ENCODE measurements at places on chromosomes 1 and 21.

- no peak for DNase-seq
Observed at GRCh38 chr1:202662081-202662480, 48.2 kb downstream of the SYT2 start.

DNA sequence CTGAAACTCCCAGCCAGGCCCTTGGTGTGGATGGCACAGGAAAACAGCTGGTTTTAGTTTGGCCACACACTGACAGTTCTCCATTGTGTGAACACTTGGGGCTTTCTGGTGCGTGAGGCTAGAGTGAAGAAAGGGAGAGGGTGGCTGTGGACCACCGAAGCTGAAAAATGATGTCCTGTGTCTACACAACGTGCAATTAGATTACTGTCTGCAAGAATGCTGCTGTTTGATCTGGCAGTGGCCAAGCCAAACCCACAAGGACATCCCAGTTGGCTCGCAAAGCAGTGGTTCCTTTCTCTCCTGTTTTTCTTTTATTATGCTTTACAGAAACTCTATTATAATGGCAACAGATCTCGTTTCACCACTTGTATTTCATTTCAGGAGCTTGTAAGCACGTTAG, 58.9 kb downstream of the ERG start:
- no peak for DNase-seq

DNA sequence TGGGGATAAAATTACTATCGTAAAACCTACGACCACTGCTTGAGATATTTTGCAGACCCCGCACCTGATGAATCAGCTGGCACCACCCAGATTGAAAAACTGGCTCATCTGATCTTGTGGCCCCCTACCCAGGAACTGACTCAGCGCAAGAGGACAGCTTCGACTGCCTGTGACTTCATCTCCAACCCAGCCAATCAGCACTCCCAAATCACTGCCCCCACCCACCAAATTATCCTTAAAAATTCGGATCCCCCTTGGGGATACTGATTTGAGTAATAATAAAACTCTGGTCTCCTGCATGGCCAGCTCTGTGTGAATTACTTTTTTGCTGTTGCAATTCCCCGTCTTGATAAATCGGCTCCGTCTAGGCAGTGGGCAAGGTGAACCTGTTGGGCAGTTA, 81.4 kb downstream of the EDEM3 start:
- no peak for DNase-seq

- no peak for DNase-seq
Observed at GRCh38 chr1:100250807-100251206, 1.2 kb upstream of the DBT start.

DNA sequence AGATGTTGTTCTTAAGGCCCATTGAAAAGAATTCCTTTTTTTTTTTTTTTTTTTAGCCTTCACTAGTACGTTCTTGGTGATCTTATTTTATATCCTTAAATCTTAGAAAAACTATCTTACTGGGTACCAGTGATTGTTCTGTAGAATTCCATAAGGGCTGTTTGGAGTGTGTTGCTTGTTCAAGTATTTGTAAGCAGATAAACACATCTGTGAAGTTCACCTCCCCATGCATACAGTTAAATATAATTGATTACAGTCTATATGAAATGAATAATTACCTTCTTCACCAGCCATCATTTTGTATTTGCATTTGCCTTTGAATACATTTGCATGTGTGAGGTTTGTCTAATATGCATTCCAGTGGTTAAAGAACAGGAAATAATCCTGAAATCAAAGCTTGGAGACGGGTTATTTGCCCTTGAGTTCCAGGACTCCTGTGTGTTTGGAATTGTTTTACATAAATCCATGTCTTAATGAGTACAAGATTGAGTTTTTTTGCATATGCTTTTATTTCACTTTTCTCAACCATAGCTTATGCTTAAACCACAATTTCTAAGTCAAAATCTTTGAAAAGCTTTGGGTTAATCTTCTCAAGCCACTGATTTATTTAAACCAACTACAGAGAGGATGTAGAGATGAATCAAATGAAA, 73.1 kb downstream of the VPS13D start:
- DNase-seq = no peak

- peak; percentile 45 for DNase-seq
Observed at GRCh38 chr21:36125512-36126207, 9.2 kb upstream of the CBR3 start.

DNA sequence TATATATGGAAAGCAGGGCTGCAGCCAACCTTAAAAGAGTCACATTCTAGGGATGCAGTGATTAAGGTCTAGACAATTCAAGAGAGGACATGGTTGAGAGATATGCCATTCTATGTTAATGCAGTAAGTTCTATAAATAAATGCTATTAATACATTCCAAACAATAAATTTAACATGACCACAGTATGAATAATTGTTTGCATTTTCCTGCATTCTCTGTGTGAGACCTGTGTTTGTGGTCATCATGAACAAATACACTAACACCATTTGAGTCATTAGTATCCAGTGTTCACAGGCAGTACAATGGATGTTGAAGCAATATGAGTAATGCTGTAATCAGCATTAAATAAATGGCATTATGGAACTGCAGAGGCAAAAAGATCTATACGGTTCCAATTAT, 5.5 kb upstream of the ZRANB2 start:
- no peak for DNase-seq

DNA sequence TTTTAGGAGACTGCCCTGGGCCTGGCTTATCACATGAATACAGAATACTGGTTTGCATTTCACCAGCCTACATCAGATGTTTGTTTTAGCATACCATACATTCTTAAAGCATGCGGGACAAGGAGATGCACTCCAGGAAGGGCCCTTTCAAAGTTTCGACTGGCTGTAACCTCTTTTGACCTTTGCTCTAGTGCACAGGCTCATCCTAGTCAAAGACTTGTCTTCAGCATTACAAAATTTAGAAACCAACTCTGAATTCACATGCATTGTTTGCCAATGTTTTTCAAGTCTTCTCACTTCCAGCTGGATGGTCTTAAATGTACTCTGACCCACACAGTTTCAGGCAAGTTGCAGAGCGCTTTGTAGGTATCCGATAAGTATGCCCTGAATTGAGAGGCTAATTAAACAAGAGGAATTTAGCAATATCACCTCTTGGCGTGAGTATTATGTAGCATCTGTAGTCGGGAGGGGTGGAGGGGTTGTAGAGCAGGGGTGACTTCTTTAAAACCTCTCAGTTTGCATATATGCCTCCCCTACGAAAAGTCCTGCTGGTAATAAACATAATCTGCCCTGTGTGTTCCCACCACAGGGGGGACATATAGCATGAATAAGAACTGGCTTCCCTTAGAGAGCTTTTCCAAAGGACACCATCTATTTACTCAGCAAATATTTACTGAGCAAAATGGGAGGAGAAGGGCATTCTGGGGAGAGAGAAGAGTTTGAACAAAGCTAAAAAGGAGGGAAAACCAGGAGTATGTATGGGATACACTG, 24.4 kb upstream of the AHCYL1 start:
- no peak for DNase-seq

DNA sequence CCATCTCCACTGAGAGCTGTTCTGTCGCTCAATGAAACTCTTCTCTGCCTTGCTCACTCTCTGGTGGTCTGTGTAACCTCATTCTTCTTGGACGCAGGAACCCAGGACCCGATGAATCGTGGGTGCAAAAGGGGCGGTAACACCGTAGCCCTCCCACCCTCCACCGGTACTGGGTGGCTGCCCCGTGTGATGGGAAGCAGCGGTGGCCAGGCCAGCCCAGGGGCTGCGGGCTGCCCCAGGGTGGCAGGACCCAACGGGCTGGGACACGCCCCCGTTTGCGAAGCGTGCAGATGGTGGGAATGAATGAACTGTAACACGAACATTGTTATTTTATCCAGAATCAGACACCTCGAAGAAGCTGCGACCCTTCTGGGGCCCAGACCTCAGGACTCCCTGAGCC, 92.3 kb upstream of the BACE2 start:
- DNase-seq = no peak

GRCh38 chr1:62841587-62842169, 57.7 kb downstream of the ATG4C start:
- no peak for DNase-seq

GRCh38 chr1:56357927-56358690, 221.3 kb downstream of the PLPP3 start:
- no peak for DNase-seq

GRCh38 chr1:921011-921837, 2.5 kb upstream of the SAMD11 start:
- DNase-seq = no peak

DNA sequence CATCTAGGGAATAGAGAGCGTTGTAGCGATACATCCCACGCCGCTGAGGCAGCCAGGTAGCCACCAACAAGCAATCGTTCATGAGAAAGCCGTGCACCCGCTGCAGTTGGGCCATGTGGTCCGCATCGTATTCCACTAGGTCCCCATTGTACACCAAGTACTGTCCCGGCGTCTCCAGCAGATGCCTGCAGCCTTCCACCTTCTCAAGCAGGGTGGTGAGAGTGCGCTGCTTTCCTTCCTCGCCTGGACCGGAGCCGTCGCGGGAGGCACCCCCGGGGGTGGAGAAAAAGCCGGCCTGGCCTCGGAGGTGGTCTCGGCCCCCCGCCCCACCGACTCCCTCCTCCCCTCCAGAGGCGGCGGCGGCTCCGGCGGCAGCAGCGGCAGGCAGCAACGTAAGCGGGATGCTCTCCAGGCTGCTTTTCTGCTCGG, 595 bp downstream of the EXOC8 start:
- DNase-seq = no peak

GRCh38 chr21:30979054-30979453, 59.2 kb downstream of the KRTAP19-8 start:
- no peak for DNase-seq

- DNase-seq = no peak
Observed at GRCh38 chr1:55194851-55195250, 20.3 kb downstream of the USP24 start.

GRCh38 chr21:29418813-29419212, 120.1 kb downstream of the BACH1 start:
- no peak for DNase-seq

DNA sequence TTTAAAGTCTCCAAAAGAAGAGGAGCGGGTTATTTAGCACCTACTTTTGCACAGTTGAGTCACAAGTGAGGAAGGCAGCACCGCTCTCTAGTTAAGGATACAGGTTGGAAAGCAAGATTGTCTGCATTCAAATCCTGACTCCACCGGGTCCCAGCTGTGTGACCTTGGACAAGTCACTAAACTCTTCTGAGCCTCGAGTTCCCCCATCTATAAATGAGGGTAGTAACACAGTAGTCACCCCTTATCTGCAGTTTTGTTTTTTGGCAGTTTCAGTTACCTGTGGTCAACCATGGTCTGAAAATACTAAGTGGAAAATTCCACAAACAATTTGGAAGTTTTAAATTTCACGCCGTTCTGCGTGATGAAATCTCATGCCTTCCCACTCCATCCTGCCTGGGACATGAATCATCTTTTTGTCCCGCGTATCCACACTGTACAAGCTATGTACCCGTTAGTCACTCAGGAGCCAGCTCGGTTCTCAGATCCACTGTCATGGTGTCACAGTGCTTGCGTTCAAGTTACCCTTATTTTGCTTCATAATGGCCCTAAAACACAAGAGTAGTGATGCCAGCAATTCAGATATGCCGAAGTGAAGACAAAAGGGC, 49.4 kb downstream of the CAPZB start:
- DNase-seq = peak; percentile 27

DNA sequence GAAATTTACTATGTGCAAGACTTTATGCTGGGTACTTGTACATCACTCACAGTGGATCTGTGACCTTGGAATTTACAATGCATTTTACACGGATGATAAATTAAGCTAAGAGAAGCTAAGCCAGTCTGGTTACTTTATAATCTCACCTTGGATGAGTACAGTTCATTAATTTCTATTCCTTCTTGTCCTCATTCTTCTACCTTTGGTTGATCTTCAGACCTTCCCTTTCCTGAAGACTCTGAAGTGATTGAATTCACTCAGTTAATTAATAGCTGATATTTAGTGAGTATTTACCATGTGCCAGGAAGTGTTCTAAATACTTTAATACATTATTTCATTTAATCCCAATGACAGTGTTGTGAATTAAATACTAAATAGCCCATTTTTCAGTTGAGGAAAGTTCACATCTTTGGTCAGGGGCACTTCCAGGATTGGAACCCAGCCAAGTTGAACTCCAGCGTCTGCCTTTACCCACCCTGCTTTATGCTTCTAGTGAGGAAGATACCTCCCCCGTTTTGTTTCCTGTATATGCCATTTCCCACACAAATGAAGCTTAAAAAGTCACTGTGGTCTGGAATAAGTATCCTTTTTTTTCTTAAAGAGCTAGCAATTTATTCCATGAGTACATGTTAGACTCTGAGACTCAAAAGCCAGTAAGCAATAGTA, 146.6 kb downstream of the TLR5 start:
- DNase-seq = no peak

- no peak for DNase-seq
Observed at GRCh38 chr1:163191301-163191700, 11.4 kb downstream of the RGS5 start.

DNA sequence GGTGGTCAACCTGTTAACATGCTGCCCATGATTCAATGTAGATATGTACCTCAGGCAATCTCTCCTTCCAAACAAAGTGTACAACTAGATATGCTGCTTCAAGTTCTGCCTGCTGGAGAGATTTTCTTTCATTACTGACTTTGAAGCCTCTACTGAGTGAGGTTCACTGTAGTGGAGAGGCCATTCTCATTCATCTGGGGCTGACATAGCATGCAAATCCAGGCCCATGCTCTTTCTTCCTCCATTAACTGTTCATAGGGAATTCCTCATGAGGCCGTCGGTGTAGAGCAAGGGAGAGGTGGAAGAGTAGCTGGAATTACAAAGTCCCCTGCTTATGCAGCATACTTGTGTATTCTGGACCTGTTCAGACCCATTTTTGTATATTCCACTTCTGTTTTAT, 38.6 kb downstream of the VANGL2 start:
- no peak for DNase-seq

GRCh38 chr1:112342558-112342957, 53.5 kb upstream of the CTTNBP2NL start:
- DNase-seq = no peak

GRCh38 chr1:42311138-42311537, 23.9 kb downstream of the FOXJ3 start:
- no peak for DNase-seq

GRCh38 chr1:172646653-172647052, 12.2 kb upstream of the FASLG start:
- no peak for DNase-seq

GRCh38 chr1:61836649-61837048, 94.4 kb downstream of the PATJ start:
- DNase-seq = no peak

DNA sequence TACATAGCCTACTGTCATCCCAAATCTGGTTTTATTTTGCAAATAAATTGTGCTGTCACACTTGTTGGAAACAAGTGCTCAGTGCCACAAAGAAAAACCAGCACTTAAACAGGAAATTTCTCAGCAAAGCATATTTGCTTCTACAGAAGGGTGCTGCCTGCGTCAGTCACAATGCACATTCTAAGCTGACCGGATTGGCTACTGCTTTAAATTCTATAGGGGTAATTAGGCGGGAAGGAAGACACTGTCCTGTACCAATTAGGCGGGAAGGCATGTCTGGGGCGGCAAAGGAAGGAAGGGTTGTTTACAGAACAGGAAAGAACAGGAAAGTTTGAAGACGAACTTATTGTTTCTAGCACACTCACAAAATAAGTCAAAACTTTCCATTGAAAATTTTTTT, 2.8 kb downstream of the IFI16 start:
- DNase-seq = peak; percentile 17

- DNase-seq = no peak
Observed at GRCh38 chr1:56442290-56442877, 137.0 kb downstream of the PLPP3 start.
